ENCODE measurements at places on chromosomes 4 and X.

DNA sequence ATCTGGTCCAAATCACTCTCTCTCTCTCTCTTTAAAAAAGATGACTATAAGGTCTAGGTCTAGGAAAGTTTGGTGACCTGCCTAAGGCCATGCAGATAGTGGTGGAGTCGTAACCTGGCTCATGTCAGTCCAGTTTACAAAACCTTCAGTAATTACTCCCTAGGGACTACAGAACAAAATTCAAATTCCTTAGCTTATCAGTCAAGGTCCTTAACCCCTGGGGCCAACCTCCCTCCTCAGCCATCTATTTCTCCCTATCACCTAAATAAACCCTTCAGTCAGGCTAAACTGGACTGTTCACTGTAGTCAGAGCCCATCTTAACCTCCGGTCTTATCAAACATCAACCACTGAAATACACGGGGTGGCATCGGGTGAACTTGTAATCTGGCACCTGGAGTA lies 68.9 kb downstream of the MAP3K15 start:
- no peak for DNase-seq

- no peak for DNase-seq
Measured at GRCh38 chr4:38283724-38284123, 323.5 kb downstream of the PTTG2 start.

DNA sequence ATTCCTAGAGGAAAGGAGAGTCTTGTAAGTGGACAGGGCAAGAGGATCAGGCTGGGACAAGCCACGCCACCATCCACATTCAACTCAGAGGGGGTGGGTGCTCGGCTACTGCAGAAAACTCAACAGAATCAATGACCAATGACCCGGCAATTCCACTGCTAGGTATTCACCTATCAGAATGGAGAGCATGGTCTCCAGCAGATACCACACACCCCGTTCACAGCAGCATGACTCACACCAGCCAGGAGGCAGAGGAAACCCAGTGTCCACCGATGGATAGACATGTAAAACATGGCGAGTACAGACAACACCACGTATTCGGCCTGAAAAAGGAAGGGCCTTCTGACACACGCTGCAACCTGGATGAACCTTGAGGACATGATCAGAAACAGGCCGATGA lies 175.9 kb downstream of the AFAP1 start:
- DNase-seq, result no peak

GRCh38 chrX:136822337-136823095 lies 41.8 kb upstream of the ARHGEF6 start:
- DNase-seq, result no peak

GRCh38 chrX:135086197-135086854 lies 34.0 kb downstream of the ETDB start:
- DNase-seq, result peak; percentile 44

- DNase-seq, result no peak
Measured at GRCh38 chr4:184889666-184890335, 64.0 kb upstream of the ACSL1 start.

DNA sequence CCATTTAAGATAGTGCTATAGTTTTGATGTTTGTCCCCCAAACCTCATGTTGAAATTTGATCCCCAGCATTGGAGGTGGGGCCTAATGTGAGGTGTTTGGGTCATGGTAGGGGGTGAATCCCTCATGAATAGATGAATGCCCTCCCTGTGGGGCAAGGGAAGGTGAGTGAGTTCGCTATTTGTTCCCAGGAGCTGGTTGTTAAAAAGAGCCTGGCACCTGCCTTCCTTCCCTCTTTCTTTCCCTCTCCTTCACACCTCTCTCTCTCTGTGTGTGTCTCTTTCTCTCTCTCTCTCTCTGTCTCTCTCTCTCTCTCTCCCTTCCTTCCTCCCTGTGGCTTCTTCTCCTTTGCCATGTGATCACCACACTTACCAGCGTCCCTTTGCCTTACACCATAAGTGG lies 160.7 kb downstream of the AASDH start:
- no peak for DNase-seq

DNA sequence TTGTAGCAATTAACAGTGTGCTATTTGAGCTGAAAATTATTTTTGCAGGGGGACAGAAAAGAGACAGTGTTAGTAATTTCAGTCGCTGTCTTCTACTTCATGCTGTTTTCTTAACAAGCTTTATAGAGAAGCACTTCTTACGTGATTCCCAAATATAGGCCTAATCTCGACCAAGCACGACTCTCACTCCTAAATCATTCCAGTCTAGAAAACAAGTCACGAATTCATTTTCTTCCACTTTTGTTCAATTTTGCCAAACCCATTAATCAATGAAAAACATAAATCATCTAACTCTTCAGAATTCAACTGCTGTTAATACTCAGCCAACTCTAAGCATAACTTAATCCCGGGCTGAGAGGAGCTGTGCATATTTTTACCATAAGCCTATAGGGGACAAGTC lies 21.0 kb upstream of the FHL1 start:
- no peak for DNase-seq

GRCh38 chr4:26029568-26030131 lies 115.6 kb downstream of the SMIM20 start:
- no peak for DNase-seq

GRCh38 chr4:140602714-140603113 lies 34.0 kb upstream of the UCP1 start:
- DNase-seq, result no peak

- DNase-seq, result no peak
Measured at GRCh38 chr4:110164251-110164650, 34.2 kb downstream of the ELOVL6 start.

GRCh38 chr4:38911257-38911656 lies 43.7 kb downstream of the FAM114A1 start:
- DNase-seq, result no peak

DNA sequence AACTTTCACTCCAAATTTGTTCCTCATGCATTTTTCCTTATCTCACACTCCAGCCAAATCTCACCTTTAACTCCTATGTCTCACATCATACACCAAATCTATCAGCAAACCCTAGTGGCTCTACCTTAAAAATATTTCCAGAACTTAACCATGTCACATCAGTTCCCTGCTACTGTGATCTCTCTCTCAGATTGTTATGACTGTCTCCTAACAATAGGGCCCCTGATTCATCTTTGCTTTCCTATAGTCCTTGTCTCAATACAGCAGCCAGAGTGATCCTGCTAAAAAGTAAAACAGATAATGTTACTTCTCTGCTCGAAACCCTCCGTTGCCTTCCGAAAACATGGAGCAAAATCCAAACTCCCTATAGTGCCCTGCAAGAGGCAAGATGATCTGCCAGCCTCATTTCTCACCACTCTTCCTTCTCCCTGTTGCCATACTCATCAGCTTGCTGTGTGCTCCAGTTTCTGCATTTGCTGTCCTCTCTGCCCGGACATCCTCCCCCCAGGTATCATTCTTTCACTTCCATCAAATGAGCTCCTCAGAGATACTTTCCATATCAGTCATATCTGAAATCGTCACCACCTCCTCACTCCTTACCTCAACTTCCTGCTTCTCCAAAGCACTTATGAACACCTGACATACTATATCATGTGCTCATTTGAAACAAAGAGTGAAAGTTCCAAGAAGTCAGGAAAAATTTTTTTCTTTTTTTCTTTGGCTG lies 293.4 kb upstream of the NR3C2 start:
- DNase-seq, result no peak

GRCh38 chr4:95835672-95836071 lies 4.2 kb upstream of the PDHA2 start:
- DNase-seq, result no peak

- DNase-seq, result no peak
Measured at GRCh38 chr4:177182728-177183127, 126.9 kb upstream of the NEIL3 start.
